ENCODE measurements at places on chromosomes 1 and 21. TPM values are rescaled to one million over a fixed set of nuclear protein-coding genes. Genes with fewer than 3 reads are reported as not detected.
A peak's percentile ranks its signal among the peaks of the same experiment; 100 is the strongest.

DNA sequence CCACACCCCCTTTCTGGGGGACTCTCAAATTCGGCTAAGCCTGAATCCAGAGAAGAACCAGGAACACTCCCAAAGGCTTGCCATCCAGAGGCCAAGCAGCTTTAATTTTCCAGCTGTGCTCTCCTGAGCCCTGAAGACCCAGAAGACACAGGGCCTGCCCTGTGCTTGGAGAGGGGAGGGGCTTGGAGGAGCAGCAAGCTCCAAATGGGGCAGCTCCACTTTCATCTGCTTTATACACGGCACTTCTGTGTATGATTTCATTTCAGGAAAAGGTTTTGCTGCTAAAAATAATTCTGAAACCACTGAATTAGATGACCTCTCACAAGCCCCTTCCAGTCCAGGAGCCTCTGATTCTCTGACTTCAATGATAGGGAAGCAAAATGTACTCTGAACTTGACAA, 39.2 kb upstream of the CTTNBP2NL start:
- no peaks in the 10 kb centered on the region for H3K4me1 ChIP-seq
- no peaks in the 10 kb centered on the region for H3K36me3 ChIP-seq
- no peak overlapping the region for H3K4me3 ChIP-seq
- DNase-seq: no peak

DNA sequence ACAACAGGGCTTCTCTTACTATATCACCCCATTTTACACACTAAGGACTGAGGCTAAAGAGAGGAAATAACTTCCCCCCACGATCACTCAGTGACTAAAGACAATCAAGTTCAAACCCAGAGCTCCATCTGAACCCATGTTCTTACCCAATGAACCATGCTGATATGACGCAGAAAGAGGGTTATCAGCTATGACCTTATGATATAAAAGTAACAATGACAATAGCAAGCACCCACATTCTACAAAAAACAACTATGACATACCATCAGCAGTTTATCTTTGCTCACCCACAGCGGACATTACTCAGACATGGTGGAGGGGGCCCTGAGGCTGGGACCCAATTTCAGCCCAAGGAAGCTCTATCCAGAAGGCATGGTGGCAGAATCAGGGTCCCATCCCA, 75.7 kb downstream of the PTPN14 start:
- peaks cover 30% of the 10 kb centered on the region for H3K4me1 ChIP-seq
- H3K36me3 ChIP-seq: peaks cover 4% of the 10 kb centered on the region
- no peak for DNase-seq
- H3K27me3 ChIP-seq: no peaks in the 10 kb centered on the region
- no peak overlapping the region for H3K4me3 ChIP-seq
- no peak overlapping the region for H3K27ac ChIP-seq

The UTS2 gene
- not detected for total RNA-seq

GRCh38 chr1:102120910-102121309, 124.2 kb upstream of the OLFM3 start:
- no peak overlapping the region for H3K27ac ChIP-seq
- H3K4me3 ChIP-seq: no peak overlapping the region
- H3K36me3 ChIP-seq: no peaks in the 10 kb centered on the region
- DNase-seq: no peak
- H3K4me1 ChIP-seq: no peaks in the 10 kb centered on the region
- H3K27me3 ChIP-seq: no peaks in the 10 kb centered on the region

GRCh38 chr1:214192825-214193643, 87.9 kb upstream of the SMYD2 start:
- H3K27me3 ChIP-seq: peaks cover 52% of the 10 kb centered on the region
- peak; percentile 59 for DNase-seq
- peak overlapping the region; percentile 62 for H3K27ac ChIP-seq
- H3K4me1 ChIP-seq: peaks cover 10% of the 10 kb centered on the region
- H3K36me3 ChIP-seq: no peaks in the 10 kb centered on the region
- H3K4me3 ChIP-seq: peak overlapping the region; percentile 17

DNA sequence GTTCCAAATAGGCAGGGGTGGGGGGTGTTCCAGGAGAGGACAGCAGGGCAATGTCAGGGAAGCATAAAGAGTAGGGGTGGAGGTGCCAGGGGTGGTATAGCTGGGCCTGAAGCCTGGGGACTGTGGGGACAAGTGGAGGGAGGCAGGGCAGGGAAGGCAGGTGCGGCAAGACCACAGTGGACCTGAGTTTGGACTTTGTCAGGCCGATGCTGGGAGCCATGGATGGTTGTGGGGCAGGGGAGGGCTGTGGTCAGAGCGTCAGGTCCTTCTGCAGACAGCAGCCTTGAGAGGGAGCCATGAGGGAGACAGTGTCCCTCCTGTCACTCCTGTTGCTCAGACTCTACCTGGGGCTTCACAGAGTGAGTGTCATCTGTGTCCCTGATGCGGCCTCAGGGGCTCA, 320.3 kb downstream of the PTPRU start:
- H3K27me3 ChIP-seq: no peaks in the 10 kb centered on the region
- H3K4me1 ChIP-seq: no peaks in the 10 kb centered on the region
- no peaks in the 10 kb centered on the region for H3K36me3 ChIP-seq
- H3K27ac ChIP-seq: no peak overlapping the region
- DNase-seq: no peak

- DNase-seq: no peak
- no peak overlapping the region for H3K4me3 ChIP-seq
- peaks cover 8% of the 10 kb centered on the region for H3K27me3 ChIP-seq
- H3K4me1 ChIP-seq: no peaks in the 10 kb centered on the region
- no peaks in the 10 kb centered on the region for H3K36me3 ChIP-seq
- no peak overlapping the region for H3K27ac ChIP-seq
Measured at GRCh38 chr1:13703128-13703513, 3.1 kb downstream of the PRDM2 start.

DNA sequence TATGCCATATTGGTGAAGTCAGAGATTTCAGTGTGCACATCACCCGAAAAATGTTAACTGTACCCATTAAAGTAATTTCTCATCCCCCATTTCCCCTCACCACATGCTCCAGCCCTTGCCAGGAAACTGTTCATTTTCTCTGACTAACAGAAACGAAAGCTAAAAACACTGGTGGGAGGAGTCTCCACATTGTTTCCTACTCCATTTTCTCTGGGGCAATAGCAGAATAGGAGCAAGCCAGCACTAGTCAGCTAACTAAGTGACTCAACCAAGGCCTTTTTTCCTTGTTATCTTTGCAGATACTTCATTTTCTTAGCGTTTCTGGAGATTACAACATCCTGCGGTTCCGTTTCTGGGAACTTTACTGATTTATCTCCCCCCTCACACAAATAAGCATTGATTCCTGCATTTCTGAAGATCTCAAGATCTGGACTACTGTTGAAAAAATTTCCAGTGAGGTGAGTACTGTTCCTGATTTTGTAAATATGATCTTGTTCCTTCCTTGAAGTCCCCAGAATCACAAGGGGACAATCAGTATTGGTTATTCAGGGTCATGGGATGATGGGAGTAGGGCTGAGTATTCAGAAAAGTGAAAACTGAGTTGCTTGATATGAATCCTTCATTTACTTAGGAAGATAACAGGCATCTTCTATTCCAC, at the start of gene IFI16:
Gene IFI16, plus strand, starts transcription at position 204 of the 658 bp plus-strand sequence. CDS start 4,774 bp downstream, outside the sequence.
- H3K4me3 ChIP-seq: no peak within 1 kb of the TSS
- no peak for DNase-seq
- H3K4me1 ChIP-seq: peaks cover 15% of the 10 kb centered on the region
- H3K36me3 ChIP-seq: no peaks in the 10 kb centered on the region
- H3K27me3 ChIP-seq: no peaks in the 10 kb centered on the region
- no peak within 1 kb of the TSS for H3K27ac ChIP-seq

The XKR8 gene
- total RNA-seq: 17.8 TPM

- H3K27me3 ChIP-seq: no peaks in the 10 kb centered on the region
- no peak for DNase-seq
- H3K36me3 ChIP-seq: no peaks in the 10 kb centered on the region
- H3K4me1 ChIP-seq: no peaks in the 10 kb centered on the region
Measured at GRCh38 chr1:62077821-62078220, 116.8 kb upstream of the L1TD1 start.

The CA6 gene
- not detected for total RNA-seq

DNA sequence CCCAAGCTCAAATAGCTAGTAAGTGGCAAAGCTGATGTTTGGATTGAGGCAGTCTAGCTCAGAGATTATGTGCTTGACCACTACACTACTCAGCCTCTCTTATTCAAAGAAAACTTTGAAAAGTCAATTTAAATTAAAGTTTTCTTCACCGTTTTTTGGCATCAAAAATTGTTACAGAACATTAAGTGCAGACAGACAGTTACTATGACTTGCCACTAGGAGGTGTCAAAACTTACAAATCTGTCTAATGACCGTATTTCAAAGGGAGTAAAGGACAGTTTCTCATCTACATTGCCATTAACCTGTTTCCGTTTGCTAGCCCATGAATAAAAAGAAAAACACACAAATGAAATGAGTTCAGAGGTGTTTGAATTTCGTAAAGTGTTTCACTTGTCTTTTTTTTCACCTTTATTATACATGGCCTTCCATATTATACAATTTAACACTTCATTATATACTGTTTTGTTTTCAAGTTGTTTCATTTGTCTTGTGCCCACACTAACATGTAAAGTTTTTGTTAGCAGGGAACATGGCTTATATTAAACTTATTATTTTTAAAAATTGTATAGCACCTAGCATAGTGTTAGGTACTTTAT, 57.4 kb upstream of the MTF2 start:
- DNase-seq: no peak
- H3K27ac ChIP-seq: no peak overlapping the region
- no peaks in the 10 kb centered on the region for H3K36me3 ChIP-seq

- H3K27me3 ChIP-seq: no peaks in the 10 kb centered on the region
- no peak for DNase-seq
- no peak overlapping the region for H3K4me3 ChIP-seq
- H3K27ac ChIP-seq: no peak overlapping the region
Measured at GRCh38 chr1:199706826-199707606, 320.5 kb upstream of the NR5A2 start.

The TPTE gene
- not detected for total RNA-seq

- no peaks in the 10 kb centered on the region for H3K27me3 ChIP-seq
- H3K36me3 ChIP-seq: no peaks in the 10 kb centered on the region
Measured at GRCh38 chr1:179955287-179955680, 674 bp downstream of the CEP350 start.

The NFASC gene
- total RNA-seq: 31.6 TPM

The PYCR2 gene
- total RNA-seq: 94.5 TPM

The CLDN17 gene
- not detected for total RNA-seq

DNA sequence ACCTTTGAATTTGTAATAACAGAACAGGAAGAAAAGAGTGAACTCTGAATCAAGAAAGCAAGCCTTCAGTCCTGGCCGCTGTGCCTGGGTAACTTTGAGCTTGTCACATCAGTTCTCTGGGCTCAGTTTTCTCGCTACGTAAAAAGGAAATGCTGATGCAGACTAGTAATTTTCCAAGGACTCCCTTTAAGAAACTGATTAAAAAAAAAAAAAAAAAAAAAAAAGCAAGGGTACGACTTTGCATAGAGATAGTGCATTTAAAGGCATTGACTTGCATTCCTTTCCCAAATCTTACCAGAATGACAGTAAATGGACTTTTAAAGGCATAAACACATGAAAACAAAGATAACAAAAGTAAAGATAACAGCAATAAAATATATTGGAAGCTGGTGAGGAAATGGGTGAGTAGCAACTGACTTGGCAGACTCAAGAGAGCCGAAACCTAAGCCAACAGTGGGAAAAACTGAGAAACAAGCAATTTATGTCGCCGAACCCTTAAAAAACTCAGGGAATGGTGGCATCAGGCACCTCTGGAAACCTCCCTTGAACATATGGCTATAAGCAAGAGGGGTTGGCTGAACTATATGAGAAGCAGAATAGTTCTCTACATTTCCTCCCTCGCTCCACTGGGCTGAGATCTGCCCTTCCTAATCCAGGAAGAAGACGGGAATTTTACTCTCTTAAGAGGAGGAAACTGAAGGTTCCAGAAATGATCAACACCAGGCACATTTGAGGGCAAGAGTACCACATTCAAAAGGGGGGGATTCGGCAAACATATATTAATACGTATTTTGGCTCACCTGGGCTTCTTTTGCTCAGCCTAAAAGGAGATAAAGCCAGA, 189.2 kb downstream of the CDC7 start:
- no peaks in the 10 kb centered on the region for H3K27me3 ChIP-seq
- DNase-seq: no peak
- H3K4me3 ChIP-seq: no peak overlapping the region
- H3K36me3 ChIP-seq: no peaks in the 10 kb centered on the region
- H3K4me1 ChIP-seq: peaks cover 7% of the 10 kb centered on the region

DNA sequence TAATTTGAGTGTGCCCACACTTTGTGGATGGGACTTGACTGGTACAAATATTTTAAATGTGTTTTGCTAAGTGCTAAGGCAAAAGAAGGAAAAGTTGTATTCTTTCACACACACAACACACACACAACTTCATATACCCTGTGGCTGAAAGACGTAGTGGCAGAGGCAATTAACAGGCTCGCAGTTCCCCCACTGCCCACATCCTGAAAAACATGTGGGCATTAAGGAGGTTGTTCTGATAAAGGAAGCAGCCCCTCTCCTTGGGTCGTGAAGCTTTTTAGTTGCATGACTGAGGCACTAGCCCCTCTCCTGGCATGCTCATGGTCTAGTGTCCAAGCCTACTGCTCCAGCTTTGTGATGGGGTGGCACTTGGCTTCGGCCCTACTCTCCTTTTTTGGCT, 14.3 kb upstream of the ADAM30 start:
- H3K36me3 ChIP-seq: peaks cover 28% of the 10 kb centered on the region
- H3K4me1 ChIP-seq: peaks cover 7% of the 10 kb centered on the region
- DNase-seq: no peak
- no peaks in the 10 kb centered on the region for H3K27me3 ChIP-seq
- no peak overlapping the region for H3K27ac ChIP-seq
- H3K4me3 ChIP-seq: no peak overlapping the region

The GPR3 gene
- 3.5 TPM for total RNA-seq

DNA sequence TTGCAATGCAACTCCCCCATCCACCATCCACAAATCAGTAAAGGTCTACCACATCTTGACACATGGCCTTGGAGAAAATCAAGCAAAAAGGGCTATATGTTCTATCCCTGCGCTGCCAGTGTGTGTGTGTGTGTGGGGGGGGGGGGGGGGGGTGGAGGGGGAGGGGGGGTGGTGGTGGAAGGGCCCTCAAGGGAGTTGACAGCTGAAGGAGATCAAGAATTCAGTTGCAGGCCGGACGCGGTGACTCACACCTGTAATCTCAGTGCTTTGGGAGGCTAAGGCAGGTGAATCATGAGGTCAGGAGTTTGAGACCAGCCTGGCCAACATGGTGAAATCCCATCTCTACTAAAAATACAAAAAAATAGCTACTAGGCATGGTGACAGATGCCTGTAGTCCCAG, 37.6 kb upstream of the CLIC4 start:
- H3K27me3 ChIP-seq: no peaks in the 10 kb centered on the region
- no peaks in the 10 kb centered on the region for H3K36me3 ChIP-seq
- H3K4me1 ChIP-seq: no peaks in the 10 kb centered on the region
- no peak overlapping the region for H3K4me3 ChIP-seq
- no peak overlapping the region for H3K27ac ChIP-seq
- no peak for DNase-seq

DNA sequence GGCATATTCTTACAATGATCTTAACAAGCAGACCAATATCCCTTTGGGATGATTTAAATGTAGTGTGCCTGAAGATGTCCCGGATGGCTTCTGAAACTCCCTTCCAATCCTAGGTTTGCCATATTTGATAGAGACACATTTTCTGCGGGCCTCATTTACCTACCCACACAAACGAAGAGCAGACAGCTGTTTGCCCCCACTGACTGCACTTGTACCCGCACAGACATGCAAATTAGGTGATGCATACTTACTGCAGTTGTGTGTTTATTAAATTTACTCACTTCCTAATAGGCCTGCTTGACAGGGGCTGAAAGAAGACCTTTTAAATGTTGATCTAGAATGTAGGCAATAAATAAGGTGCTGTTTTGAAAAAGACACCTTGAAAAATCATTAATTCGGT, 257.9 kb upstream of the RRP15 start:
- no peaks in the 10 kb centered on the region for H3K27me3 ChIP-seq
- no peak for DNase-seq
- no peak overlapping the region for H3K4me3 ChIP-seq
- H3K36me3 ChIP-seq: no peaks in the 10 kb centered on the region
- H3K27ac ChIP-seq: no peak overlapping the region

- no peak overlapping the region for H3K4me3 ChIP-seq
- H3K36me3 ChIP-seq: no peaks in the 10 kb centered on the region
- H3K27me3 ChIP-seq: no peaks in the 10 kb centered on the region
Measured at GRCh38 chr1:147494998-147495580, 46.2 kb upstream of the BCL9 start.

Data from endodermal cell (in vitro differentiated cells).